ENCODE measurements at places on chromosomes 4 and X.
A peak's percentile ranks its signal among the peaks of the same experiment; 100 is the strongest.

- no peak for DNase-seq
Observed at GRCh38 chr4:8272472-8273428, 3.2 kb downstream of the HTRA3 start.

GRCh38 chrX:107729558-107730297 lies 45.9 kb downstream of the TSC22D3 start:
- DNase-seq, result no peak

DNA sequence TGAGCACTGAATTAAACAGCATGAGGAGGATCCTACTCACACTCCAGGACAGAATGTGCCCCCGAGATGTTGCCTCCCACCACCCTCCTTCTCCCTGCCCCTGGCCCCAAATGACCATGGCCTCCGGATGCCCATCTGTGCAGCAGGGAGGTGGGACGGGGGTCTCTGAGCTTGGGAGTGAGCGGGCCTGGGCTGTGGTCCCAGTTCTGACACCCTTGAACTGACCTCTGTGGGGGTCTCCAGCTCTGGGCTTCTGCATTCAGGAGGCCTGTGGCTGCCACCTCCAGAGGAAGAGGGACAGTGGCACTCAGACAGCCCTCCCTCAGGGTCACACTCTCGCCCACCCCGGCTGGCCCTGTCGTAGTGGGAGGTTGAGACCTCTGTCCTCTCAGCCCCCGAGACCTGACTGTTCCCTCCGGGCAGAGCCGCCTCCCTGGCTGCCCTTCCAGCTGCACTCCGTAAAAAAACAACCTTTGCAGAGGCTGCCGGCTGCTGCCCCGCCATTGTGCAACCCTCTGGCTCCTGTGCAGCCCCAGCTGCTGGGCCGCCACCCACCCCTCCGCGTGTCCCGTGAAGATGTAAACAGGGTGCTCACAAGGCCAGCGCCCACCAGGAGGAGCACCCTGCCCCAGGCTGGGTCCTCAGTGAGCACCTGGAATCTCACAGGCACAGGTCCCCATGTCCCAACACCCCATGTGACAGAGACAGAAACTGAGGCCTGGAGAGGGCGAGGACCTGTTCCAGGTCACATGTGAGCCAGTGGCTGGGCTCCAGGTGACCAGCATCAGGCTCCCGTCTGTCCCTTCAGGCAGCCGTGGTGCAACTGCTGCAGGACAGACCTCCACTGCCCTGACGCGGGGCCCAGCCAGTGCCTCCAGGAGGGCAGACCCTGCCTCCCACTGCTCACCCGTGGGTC lies 39.6 kb downstream of the HTRA3 start:
- no peak for DNase-seq

GRCh38 chr4:97720869-97721432 lies 422.3 kb downstream of the STPG2 start:
- no peak for DNase-seq

- no peak for DNase-seq
Observed at GRCh38 chrX:135982860-135983259, 2.4 kb upstream of the SLC9A6 start.

DNA sequence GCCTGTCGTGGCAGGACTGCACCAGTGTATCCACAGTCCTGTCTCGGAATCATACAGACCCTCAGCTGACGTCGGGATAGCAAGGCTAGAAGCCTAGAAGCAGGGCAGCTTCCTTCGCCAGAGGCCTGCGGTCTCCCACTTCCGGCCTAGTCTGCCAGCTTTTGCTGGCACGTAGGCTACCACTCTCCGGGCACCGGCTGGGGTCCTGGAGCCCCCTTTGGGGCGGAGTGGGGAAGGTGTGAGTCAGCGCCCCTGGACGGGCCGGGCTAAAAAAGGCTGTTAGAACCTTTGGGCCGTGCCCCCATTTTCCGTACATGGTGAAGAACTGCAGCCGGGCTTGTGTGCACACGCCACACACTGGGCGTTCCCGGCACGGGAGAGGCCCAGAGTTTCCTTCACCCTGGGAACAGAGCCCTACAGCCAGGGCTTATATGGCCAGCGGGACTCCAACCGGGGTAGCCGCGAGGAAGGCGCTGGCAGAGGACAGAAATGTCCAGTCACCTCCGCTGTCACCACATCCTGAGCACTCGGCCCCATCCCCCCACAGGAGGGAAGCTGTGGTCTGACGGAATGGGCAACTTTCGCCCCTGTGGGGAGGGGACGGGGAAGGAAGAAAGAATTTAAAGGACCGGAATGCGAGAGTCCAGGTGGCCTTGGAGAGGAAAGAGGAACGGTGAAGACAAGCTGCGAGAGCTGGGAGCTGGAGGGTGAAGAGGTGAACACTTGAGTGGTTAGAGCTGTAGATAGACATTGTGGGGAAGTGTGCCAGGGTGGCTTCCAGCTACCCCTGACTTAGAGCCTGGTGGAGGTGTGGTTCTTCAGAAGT lies 4.6 kb downstream of the MAGIX start:
- peak; percentile 71 for DNase-seq

GRCh38 chr4:152424396-152424795 lies 111.5 kb downstream of the FBXW7 start:
- DNase-seq, result no peak

DNA sequence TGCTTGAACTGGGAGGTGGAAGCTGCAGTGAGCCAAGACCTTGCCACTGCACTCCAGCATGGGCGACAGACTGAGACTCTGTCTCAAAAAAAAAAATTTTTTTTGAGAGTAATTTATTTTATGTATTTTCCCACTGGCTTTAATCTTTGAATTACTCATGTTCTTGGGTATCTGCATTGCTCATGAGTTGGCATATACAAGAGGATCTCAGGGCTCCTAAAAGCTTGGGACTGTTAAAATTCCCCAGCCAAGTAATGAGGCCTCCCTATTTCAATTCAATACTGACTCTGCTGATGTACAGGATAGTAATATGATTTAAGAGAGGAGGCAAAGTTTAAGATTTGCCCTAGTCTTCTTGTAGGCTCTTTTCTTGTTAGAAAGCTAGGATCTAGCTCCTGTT lies 6.2 kb downstream of the IL21 start:
- DNase-seq, result no peak

DNA sequence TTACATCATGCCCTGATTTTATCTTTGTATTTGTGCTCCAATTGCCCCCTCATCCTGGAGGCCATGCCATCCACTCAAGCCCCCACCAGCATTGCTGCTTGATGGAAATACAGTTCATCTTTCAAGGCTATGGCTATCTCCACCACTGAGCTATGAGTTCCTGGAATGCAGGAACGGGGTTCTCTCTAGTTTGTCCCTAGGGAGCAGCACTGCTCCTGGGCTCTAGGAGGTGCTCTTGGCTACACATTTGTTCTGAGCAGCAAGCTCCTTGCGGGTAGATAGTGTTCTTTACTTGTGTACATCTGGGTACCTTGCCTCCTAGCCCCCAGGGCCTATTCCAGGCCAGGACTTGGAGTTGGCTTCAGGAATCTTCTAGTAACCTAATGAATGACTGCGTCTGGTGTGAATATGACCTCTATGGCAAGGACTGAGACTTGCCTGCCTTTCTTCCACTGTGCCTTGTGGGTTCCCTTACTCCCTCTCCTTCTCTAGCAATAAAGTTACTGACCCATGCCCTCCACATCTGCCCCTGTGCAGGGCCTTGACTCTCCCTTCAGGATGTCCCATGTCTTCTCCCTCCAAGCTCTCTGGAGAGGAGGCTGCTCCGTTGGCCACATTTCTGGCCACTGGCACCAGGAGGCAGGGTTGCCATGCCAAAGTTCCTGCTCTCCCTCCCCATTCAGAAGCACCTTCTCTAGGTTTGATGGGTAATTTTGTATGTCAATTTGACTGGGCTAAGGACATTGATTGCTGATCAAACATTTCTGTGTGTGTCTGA lies 7.6 kb downstream of the CITED1 start:
- no peak for DNase-seq

GRCh38 chrX:79366873-79367749 lies at the start of gene ITM2A:
ITM2A (minus strand) TSS chrX:79367334; CDS start chrX:79367215, 119 bp downstream.
- DNase-seq, result peak; percentile 68

- no peak for DNase-seq
Observed at GRCh38 chr4:119626420-119626819, 2.2 kb downstream of the PDE5A start.

DNA sequence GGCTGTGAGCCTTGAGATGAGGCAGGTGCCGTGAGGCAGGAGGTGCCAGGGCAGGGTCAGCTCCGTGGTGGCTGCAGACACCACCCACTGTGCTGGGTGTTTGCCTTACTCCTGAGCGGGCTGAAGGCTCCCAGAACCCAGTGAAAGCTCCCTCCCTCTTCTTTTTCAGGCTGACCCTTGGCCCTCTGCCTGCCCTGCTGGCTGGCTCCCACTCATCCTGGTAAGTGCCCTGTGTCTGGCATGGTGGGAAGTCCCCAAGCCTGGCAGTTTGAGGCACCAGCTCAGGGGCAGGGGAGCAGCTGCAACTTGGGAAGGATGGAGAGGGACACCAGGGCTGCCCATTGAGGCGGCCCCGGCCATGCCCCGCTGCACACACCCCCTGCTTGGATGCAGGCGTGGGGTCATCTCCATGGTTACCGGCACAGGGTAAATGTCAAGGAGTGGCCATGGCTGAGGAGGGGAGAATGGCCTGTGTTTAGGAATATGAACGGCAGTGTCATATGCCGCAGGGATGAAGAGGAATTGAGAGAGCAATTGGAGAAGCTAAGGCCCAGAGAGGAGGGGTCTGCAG lies 16.8 kb downstream of the SH3BP2 start:
- no peak for DNase-seq

- no peak for DNase-seq
Observed at GRCh38 chr4:73653695-73654106, 33.5 kb upstream of the RASSF6 start.

- no peak for DNase-seq
Observed at GRCh38 chr4:17765514-17766286, 15.7 kb downstream of the FAM184B start.

DNA sequence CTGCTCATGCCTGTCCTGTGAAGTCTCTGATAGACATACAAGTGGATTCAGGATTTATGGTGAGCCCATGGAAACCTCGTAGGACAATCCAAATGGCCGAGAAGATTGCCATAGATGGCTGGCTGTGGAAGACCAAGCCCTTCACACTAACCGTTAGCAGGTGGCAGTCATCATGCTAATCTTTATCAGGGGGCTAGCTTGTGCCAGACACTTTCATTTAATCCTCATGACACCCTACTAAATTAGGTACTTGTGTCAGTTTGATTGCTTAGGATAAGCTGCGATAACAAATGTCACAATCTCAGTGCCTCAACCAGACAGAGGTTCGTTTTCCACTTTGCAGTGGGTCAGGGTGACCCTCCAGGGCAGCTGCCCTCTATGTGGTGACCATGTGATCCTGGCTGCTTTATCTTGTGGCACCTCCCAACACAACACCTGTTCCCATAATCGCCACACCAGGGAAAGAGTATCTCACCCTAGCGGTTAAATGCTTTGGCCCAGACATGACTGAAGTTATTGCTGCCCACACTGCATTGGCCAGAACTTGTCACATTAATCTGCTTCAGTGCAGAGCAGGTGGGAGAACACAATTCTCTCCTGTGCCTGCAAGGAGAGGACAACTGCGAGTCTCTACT lies 60.8 kb downstream of the REPS2 start:
- DNase-seq, result peak; percentile 3

DNA sequence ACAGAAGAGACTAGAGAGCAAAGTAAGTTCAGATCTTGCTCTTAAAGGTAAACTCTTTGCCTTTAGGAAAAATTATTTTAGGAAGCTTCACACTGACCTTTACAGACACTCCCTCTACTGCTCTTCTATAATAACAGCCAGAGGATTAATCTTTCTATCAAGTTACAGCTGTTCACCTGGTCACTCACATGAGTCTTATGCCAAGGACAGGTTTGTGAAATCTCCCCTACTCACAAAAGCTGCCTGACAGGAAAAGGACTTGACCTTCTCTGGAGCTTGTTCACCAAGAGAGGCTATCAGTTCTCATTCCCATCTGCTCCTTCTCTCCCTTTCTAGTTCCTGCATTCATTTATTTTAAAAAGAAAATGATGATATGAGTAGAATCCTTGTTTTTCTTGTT lies 117.3 kb downstream of the C4orf51 start:
- no peak for DNase-seq

DNA sequence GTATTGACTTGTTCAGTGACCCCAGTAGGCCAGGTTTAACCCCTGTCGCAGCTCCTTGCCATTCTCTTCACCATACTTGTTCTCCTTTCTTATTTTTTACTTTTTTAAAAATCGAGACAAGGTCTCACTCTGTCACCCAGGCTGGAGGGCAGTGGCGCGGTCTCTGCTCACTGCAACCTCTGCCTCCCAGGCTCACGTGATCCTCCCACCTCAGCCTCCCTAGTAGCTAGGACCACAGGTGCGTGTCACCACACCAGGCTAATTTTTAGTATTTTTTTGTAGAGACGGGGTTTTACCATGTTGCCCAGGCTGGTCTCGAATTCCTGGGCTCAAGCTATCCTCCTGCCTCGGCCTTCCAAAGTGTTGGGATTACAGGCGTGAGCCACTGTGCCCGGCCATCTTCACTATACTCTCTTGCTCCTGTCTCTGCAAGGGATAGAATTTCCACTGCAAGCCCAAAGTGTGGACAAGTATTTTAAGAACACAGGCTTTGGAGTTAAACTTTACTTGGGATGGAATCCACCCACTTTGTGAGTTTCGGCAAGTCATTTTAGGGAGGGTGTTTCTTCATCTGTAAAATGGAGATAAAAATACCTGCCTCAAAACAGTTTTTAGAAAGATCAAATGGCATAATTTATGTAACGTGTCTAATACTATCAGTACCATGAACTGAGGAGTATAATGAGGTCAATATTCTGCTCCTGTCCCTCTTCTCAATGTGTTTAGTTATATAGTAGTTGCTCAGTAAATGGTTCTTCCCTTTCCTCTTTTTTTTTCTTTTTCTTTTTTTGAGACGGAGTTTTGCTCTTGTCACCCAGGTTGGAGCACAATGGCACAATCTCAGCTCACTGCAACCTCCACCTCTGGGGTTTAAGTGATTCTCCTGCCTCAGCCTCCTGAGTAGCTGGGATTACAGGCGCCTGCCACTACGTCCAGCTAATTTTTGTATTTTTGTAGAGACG lies 973 bp downstream of the YIPF6 start:
- peak; percentile 11 for DNase-seq

DNA sequence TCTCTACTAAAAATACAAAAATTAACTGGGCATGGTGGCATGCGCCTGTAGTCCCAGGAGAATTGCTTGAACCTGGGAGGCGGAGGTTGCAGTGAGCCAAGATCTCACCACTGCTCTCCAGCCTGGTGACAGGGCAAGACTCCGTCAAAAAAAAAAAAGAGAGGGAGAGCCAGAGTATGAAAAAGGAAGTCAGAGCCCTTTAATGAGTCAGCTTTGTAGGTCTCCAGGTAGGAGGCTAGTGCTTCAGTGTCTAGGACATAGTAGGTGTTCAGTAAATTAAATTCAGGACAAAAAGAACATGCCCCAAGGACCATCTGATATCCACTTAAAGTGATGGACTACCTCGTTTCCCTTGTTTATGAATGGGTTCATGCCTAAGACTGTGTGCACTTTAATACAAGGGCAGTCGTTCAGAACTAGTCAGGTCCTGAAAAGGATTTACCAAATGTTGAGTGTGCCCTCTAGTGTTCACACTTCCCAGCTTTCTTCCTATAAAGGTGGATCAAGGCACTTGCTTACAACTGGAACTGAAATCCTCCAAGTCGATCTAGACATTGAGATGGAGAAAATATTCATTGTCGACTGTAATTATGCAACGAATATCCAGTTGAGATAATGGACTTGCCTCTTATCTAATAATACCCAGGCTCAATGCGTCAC lies 29.0 kb downstream of the F9 start:
- DNase-seq, result no peak
